ENCODE measurements at places on chromosomes 3 and 15.

DNA sequence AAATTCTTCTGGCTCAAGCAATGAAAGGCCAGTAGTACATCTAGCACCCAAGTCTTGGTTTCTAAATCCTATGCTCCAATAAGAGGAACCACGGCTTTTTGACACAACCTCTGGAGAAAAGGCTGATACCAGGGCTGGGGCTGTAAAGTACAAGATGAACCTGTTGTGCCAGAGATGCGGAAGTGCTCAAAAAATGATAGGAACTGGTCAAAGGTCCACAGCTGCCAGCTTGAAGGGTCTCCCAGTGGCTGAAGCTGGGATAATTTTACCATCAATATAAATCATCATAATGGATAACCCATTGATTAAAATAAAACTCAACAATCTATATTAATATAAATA, 558 bp upstream of the NCEH1 start:
- DNase-seq = no peak

- no peak for DNase-seq
Observed at GRCh38 chr3:110589341-110589740, 482.3 kb upstream of the NECTIN3 start.

DNA sequence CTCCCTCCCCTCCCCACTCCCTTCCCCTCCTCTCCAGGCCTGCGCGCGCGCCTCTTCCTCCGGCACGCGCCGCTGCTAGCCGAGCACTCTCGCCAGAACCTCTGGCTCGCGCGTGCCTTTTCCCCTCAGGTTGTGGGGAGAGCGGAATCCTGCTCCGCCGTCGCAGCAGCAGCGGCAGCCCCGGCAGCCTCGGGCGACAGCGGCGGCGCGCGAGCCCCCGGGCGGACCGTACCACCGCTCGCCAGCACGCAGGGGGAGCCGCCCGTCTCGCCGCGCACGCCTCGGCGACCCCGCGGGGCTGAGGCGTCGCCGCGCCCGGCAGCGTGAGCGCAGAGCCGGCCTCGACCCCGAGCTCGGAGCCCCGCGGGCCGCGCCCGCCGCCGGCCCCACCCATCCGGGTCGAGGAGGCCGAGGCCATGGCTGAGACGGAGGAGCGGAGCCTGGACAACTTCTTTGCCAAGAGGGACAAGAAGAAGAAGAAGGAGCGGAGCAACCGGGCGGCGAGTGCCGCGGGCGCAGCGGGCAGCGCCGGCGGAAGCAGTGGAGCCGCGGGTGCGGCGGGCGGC, at the start of gene CDV3:
CDV3 (plus strand) TSS at position 58 of the 566 bp plus-strand sequence; CDS start at position 417, 359 bp downstream.
- DNase-seq = no peak

DNA sequence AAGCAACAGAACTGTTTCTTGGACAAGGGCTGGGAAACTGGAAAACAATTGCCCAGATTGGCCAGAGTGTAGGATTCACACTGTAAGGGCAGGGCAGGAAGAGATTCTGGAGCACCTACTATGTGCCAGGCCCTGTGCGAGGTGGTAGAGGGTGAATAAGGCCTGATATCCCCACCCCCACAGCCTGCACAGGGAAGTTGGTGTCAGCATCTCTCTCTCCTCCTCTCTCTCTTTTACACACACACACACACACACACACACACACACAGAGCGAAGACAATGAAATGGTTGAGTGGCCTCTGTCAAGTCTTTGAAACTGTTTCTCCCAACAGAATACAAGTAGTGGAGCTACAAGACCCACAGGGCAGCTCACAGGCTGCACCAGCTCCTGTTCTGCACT, 47.1 kb upstream of the SLCO2A1 start:
- no peak for DNase-seq

DNA sequence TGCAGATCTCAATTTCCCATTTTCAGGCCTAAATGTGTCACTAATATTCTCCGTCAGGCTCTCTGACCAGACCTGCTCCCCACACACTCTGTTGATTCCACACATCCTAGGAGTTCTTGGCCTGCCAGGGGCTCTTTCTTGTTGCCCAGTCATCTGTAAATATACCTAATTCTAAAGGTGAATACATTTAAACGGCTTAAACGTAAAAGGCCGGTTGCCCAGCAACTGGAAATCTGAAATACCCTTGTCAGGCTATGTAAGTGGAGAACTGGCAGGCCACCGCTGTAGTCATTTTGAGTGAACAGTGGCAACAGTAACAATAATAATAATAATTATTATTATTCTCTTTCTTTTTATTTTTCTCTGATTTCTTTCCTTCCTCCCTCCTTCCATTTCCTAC, 302.7 kb downstream of the AGBL1 start:
- DNase-seq = no peak

- DNase-seq = no peak
Observed at GRCh38 chr3:149532489-149533180, 58.1 kb downstream of the TM4SF4 start.

- no peak for DNase-seq
Observed at GRCh38 chr3:112629425-112629824, 11.5 kb downstream of the CCDC80 start.

- no peak for DNase-seq
Observed at GRCh38 chr15:47409600-47409999, 307.7 kb upstream of the SEMA6D start.

GRCh38 chr3:52606373-52607085, 70.1 kb downstream of the UQCC5 start:
- DNase-seq = no peak

- DNase-seq = no peak
Observed at GRCh38 chr15:73956743-73957135, 30.5 kb downstream of the LOXL1 start.

DNA sequence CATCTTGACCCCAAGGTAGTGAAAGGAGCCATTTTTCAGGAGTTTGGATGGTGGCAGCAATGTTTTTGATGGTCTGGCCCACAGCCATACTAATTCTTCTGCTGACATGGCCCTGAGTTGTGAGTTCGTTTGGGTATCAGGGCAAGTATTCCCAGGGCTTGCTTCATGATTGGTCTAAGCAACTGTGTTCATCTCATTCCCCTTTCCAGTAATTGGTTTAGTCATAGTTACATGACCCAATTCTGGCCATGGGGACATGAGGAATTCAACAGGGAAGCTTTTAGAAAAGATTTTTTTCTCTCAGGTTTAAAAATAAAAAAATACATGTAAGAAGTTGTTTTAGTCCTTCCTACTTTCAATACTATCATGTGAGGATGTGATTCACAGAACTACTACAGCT, 150.5 kb upstream of the NPHP3 start:
- no peak for DNase-seq

DNA sequence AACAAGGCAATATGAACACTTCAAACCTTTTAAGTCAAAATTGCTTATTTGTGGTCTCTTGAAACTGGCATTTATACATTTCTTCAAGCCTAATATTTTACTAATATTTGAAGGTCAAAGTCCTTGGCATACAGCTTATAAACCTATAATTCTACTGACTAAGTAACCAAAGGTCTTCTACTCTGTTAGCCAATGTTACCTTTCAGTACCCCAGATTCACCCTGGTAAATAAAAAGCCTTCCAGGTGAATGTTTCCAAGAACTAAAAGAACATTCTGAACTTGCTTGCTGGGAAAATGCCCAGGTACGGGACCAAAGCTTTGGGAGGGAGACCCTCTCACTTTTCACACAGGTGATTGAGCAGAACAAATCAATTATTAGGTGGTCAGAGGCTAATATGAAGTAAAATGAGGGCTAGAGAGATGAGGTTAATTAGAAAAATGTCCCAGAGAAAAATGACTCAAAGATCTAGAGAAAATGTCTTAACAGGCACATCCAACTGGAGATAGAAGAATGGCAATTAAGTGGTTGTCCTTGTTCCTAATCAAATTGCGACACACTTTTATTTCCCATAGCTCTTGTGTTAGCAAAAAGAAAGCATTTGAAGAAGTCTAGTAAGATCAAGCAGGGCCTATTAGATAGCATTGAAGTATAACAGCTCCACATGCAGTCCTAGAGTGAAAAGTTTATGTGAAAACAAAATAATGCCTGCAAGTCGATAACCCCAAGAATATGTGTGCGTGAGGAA, 232.0 kb downstream of the FOXP1 start:
- no peak for DNase-seq

- no peak for DNase-seq
Observed at GRCh38 chr3:191320316-191320715, 8.9 kb upstream of the CCDC50 start.

- DNase-seq = no peak
Observed at GRCh38 chr15:41115161-41115651, 874 bp downstream of the INO80 start.

DNA sequence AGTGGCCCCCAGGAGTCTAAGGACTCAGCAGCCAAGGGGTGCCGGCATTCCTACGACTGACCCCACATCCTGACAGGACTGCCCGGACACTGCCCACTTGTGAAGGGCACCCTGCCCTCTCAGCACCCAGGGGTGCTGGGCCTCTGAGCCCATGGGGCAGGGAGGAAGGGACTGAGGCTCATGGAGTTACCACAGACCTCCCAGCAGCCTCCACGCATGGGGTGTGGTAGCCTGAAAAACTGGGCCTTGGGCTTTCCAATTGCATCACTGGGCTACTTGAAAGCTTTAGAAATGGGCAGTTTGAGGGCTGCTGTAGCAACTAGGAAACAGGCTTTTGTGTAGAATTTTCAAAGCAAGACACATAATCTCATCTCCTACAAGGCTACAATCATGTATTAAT, 13.2 kb downstream of the TKT start:
- DNase-seq = no peak

- DNase-seq = no peak
Observed at GRCh38 chr3:14406336-14406735, 3.9 kb downstream of the SLC6A6 start.

DNA sequence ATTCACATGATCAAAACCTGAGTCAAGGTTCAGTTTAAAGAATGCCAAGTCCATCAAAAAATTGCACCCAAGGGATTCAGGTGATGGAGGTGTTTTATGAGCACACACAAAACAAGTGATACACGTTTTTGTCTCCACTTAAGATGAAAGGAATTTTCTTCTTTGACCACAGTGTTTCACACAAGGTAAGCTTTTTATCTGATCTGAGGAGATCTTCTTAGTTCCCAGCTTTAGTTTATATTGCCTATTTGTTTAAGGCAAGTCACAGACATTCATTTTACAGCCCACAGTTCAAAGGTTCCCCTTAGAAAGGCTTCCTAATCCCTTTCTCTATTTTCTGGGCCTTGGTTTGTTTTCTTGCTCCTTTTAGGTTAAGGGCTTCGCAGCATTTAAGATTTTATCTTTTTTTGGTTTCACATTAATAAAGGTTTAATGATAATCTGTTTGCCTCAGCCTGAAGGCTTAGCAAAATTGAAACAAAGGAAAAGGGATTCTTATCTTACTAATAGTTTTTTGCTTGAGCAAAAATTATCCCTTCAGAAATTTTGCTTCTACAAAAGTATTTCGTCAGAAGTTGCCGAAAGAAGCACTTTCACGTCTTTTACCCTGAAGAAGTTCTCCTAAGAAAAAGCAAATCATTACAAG, 420.5 kb upstream of the NAALADL2 start:
- DNase-seq = no peak

- DNase-seq = peak; percentile 69
Observed at GRCh38 chr3:179147514-179147872, 664 bp upstream of the PIK3CA start.

DNA sequence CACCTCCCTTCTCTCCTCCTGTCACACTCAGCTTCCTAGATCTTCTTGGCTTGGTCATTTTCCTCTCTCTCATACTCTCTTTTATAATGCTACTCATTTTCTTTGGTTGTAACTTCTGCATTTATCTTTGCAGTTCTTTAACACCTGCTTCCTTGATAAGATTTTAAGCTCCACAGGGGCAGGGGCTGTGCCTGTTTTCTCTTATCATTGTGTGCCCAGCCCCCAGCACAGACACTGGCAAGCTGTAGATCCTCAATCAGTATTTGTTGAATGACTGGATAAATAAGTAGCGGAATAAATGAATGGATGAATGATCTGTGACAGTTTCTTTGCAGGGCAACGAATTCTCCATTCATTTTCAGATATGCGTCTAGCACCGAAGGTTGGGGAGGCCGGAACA, 64.3 kb upstream of the MEX3B start:
- DNase-seq = no peak

DNA sequence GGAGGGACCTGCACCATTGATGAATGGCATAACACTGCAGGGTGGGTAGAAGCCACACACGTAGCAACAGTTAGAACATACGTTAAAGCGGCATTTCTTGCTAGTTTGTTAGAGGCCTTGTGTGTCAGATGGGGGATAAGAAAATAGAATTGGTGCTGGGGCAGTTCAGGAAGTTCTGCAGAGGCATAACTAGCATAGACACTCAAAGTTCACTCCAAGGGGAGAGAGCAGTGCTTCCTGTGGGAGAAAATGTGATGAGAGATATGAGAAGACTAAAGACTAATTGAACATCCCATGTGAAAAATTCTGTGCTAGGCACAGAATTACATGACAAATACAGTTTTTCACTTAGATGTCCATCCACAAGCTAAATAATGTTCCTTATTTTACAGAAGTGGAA, 327.1 kb downstream of the ZNF621 start:
- no peak for DNase-seq

DNA sequence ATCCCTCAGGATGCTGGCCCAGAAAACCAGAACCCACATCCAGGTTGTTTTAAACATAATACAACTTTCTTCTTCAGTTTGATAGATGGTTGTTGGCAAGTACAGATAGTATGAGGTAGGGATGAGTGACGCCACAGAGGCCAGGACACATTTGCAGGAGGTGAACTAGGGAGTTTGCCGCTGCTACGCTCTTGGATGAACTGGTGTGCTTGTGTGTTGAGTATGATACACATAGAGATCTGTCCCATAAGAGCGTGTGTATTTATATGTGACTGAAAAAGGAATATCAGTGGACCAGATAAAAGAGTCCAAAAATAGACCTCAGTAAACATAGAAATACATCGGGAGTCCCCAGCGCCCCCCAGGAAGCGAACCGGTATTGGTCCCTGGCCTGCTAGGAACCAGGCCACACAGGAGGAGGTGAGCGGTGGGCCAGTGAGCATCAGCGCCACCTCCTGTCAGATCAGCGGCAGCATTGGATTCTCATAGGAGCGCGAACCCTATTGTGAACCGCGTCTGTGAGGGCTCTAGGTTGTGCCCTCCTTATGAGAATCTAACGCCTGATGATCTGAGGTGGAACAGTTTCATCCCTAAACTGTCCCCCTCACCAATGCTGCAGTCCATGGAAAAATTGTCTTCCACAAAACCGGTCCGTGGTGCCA, 98.1 kb downstream of the LRRK1 start:
- DNase-seq = no peak

- no peak for DNase-seq
Observed at GRCh38 chr3:143396790-143397189, 277.2 kb downstream of the CHST2 start.

- no peak for DNase-seq
Observed at GRCh38 chr15:55632434-55632833, 44.3 kb upstream of the PYGO1 start.

DNA sequence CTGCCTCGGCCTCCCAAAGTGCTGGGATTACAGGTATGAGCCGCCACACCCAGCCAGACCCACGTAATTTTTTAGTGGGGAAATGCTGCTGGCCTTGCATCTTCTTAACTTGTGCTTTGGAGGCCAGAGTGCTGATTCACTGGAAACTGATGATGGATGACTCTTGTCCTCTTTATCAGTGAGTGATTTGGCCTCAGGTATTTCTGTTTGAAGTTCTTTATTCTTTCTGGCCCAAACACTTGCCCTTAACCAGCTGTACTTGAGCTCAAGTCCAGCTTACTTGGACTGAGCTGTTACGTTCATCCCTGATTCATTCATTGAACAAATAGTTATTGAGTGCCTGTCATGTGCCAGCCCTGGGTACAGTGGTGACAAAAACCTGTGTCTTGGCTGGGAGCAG, 4.2 kb downstream of the PTPN23 start:
- DNase-seq = no peak
